ENCODE measurements at places on chromosomes 2 and 18. TPM values are rescaled to one million over a fixed set of nuclear protein-coding genes. Genes with fewer than 3 reads are reported as not detected.

DNA sequence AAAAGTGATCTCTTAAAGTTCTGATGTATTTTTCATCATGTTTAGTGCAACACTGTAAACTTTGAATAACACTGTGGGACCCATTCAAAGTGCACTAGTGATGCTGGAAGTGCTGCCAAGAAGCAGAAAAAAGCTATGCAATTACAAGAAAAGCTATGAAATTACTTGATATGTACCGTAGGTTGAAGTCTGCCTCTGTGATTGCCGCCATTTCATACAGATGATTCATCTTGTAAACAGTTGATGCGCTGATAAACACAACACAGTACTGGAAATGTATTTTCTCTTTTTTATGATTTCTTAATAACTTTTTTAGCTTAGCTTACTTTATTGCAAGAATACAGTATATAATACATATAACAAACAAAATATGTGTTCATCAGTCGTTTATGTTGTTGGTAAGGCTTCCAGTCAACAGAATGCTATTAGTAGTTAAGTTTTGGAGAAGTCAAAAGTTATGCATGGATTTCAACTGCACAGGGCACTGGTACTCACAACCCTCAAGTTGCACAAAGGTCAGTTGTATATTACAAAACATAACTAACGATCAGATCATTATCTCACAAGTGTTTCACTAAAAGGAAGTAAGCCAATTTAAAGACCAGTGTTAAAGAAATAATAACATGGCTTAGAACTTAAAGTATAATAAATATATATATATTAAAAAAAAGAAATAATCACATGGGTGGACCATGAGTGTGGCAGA is 82.0 kb downstream of the SGPP2 start:
- DNase-seq: no peak

- DNase-seq: no peak
Measured at GRCh38 chr18:48006415-48007175, 76.1 kb upstream of the SMAD2 start.

GRCh38 chr2:78068808-78069207 is 546.6 kb upstream of the LRRTM4 start:
- DNase-seq: no peak

GRCh38 chr2:108612153-108612513 is 77.9 kb downstream of the LIMS1 start:
- no peak for DNase-seq

- DNase-seq: no peak
Measured at GRCh38 chr2:62658891-62659290, 46.6 kb upstream of the EHBP1 start.

DNA sequence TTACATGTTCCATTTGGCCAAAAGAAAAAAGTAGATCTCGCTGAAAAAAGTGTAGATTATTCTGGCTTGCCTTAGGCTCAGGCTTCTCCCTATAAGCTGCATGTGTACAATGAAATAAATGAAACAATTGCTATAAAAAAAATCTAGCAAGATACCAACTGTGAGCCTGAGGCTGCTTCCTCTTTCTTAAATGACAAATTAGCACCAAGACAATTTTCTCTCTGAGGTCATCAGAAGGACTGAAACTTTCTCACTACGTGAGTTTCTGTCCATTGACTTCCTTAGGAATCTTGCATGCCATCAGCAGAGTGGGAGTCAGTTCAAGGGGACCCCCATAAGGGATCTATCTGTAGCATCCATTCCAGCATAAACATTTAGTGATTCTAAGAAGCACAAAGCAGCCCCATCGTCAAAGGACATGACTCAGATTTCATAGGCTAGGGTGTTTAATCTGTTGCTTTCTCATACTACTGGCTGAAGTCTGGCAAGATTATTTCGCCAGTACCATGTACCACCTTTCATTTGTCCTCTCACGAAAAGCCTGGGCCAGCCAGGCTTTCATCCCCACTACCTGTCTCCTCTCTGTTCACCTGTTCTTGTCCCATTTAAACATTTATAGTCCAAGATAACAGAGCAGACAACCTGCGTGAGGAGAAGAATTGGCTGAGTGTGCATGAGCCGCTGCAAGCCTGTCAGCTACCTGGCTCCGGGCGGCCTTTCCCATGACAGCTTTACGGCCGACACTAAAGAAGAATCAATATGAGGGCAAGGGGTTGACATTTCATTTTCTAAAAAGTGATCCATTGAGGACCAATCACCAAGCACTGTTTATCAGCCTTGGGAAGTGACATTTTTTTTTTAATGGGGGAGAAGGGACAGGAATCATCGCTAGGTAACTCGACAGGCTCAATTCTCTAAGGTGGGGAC is 120.0 kb downstream of the EPHA4 start:
- peak; percentile 57 for DNase-seq

DNA sequence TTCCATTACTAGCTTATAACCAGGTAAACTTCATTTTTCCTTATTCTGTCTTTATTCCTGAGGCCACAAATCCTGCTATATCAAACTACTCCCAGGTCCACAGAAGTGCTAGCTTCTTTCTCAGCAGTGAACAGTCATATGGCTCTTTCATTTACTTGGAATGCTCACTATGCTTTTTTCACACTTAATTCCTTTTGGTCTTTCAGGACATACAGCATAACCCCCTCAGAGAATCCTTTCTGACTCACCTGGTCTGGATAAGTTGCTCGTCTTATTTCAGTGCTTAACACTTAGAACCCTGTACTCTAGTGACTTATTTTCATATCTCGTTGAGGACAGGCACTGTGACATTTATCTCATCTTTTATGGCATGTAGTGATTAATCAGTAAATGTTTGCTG is 325.0 kb upstream of the UBE2E3 start:
- no peak for DNase-seq

- no peak for DNase-seq
Measured at GRCh38 chr2:68258851-68259250, 6.5 kb upstream of the PPP3R1 start.

GRCh38 chr18:34322365-34323289 is 97.9 kb upstream of the NOL4 start:
- DNase-seq: peak; percentile 45

The EMILIN1 gene
- total RNA-seq: 31.2 TPM

DNA sequence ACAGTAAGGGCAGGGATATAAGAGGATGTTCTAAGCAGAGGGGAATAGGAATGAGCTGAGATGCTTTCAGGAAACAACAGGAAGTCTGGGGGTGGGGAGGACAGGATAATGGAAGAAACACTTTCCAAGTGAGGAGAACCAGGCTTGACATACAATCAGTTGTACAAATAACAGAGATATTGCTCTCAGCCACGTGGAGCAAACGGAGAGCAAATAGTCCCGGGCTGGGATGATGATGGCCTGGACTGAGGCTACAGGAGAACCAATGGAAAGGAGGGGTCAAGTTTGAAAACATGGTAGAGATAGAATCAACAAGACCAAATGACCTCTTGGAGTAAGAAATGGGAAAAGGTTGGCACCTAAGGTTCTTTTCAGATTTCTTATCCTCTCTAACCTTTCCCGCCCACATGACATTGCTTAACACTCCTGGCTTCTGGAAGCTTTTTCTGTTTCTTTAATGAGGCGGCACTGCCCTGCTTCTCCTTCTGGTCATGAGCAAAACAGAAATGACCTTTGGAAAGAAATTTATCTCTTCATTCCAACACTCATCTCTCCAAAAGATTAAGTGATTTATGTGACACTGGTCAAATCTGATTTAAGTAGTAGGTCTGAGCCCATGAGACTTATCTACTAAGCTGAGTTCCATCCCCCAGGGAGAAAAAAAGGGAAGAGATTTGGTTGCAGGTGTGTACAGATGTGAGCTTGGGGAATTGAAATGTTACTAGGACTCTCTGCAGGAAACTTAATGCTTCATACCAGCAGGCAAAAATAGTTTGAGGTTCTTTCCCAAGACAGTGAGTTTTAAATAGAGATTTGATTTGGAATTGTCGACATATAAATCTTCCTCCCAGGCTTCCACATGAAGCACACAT is 442.9 kb upstream of the HNRNPA3 start:
- no peak for DNase-seq

- DNase-seq: no peak
Measured at GRCh38 chr2:169110916-169111315, 41.6 kb downstream of the DHRS9 start.

The TCF23 gene
- total RNA-seq: not detected

DNA sequence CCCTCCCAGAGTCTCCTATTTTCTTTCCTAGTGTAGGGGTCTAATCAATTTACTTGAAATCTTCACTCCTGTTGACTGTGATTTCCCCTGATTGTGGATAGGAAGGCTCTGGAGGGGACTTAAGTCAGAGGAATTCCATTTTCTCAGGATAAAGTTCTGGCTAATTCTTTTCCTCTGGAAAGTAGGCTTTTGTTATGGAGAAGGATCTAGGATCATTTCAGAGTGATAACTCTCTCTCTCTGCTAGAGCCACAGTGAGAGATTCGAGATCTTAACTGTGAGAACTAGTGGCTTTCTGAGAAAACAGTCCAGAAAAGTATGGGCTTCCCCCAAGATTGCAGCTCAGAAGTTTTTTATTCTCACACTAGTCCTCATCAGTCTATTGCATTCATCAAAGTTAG is 163.9 kb upstream of the TFPI start:
- DNase-seq: no peak

- DNase-seq: no peak
Measured at GRCh38 chr2:212777020-212777491, 238.5 kb upstream of the ERBB4 start.

The PRSS56 gene
- not detected for total RNA-seq

GRCh38 chr2:38631976-38632375 is 29.2 kb upstream of the HNRNPLL start:
- DNase-seq: no peak

DNA sequence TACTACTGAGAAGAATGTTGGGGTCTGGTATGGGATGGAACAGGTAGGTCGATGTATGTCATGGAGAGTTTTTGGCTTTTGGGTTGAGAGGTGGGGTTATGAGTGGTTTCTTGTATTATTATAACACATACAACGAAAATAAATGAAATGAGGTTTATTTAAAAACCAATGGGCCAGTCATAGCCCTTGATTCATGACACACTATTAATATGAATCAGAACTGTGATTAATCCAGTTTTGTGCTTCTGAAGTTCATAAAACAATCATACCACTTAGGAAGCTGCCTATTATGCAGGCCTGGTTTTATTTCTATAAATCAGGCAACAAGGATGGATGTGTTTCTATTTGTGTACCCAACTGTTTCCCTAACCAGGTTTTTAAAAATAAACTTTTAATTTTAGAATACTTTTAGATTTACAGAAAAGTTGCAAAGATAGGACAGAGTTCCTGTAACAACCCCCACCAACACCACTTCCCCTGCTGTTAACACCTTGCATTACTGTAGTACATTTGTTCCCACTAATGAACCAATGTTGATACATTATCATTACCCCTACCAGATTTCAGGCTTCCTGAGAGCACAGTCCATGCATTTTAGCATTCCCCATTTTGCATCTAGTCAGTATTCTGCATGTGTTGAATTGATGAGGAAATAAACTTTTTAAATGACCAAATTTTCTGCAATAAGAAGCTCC is 37.5 kb upstream of the NCOA1 start:
- no peak for DNase-seq

DNA sequence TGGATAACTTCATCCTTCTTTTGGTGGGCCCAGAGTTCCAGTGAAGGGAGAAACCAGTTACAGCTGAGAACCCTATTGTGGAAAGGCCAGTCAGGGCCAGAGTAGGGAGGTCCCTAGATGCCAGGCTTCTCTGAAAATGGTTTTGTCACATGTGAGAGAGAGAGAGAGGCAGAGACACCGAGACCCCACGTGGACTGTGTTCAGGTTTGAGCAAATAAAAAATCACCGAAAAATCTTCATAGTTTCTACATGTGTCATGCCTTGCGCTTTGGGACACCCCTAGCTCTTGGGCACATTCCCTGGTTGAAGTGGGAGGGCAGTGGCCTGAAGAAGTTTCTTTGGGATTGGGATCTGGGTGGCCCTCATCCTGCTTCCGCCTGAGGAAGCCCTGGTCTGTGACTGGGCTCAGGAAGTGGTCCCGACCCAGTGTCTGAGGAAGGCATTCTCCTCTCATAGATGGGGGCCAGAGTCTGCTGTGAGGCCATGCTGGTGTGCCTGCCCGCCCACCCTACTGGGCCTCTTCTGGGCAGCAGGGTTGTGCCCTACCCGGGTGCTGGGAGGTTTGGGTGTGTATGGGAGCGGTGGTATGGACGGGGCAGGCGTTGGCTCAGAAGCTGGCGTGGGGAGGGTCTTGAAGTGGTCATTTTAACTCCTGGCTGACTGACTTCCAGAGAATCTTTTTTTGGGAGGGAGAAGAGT is 16.1 kb downstream of the NCK2 start:
- no peak for DNase-seq

The CAVIN2 gene
- total RNA-seq: 39.0 TPM

DNA sequence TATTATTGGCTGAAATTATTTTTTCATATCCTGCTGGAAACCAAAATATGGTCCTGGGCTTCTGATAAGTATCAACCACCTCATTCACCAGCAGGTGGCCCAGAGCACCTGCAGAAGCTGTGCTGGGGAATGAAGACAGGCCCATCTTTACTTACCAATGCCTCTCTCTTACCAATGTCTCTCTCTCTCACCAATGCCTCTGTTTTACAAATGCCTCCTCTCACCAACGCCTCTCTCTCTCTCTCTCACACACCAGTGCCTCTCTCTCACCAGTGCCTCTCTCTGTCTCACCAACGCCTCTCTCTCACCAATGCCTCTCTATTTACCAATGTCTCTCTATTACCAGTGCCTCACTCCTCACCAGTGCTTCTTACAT is 2.3 kb upstream of the MAL start:
- peak; percentile 31 for DNase-seq

GRCh38 chr2:189608795-189609422 is 28.3 kb upstream of the SLC40A1 start:
- peak; percentile 65 for DNase-seq

GRCh38 chr2:234250926-234251325 is 200.4 kb downstream of the SPP2 start:
- DNase-seq: no peak

DNA sequence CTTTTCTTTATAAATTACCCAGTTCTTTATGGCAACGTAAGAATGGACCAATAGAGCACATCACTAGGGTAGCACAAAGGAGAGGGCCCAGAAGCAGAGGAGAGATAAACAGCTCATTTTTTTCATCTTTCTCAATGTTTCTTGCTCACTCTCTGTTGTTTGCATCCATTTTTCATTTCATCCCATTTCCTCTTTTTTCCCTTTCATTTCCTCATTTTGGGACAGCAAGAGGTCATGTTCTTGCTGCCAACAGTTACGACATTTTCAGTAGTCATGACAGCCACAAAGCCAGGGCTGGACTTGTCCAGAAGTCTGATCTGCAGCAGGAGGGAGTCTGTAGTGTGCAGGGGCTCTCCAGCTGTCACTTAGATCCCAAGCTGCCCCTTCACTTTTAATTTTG is 52.7 kb upstream of the CYP1B1 start:
- DNase-seq: no peak

The ALLC gene
- not detected for total RNA-seq

- DNase-seq: no peak
Measured at GRCh38 chr2:73050121-73050545, 21.4 kb downstream of the SFXN5 start.

The SMARCAL1 gene
- total RNA-seq: 28.0 TPM

The TTC31 gene
- 15.6 TPM for total RNA-seq

- DNase-seq: no peak
Measured at GRCh38 chr2:38066421-38067115, 9.4 kb downstream of the CYP1B1 start.

- no peak for DNase-seq
Measured at GRCh38 chr2:100581277-100581612, 18.5 kb downstream of the PDCL3 start.

Data from hematopoietic multipotent progenitor cell (in vitro differentiated cells).